ENCODE measurements at places on chromosomes 7 and 10. TPM values are rescaled to one million over a fixed set of nuclear protein-coding genes. Genes with fewer than 3 reads are reported as not detected.

PARD3 gene
- 38.9 TPM for total RNA-seq

AGK gene
- total RNA-seq, result 23.8 TPM

BICC1 gene
- 21.9 TPM for total RNA-seq

FAM180A gene
- total RNA-seq, result 7.2 TPM

OR2A12 gene
- not detected for total RNA-seq

HGF gene
- total RNA-seq, result 83.4 TPM

AHCYL2 gene
- total RNA-seq, result 14.7 TPM
